ENCODE measurements at places on chromosomes 5 and 9.

DNA sequence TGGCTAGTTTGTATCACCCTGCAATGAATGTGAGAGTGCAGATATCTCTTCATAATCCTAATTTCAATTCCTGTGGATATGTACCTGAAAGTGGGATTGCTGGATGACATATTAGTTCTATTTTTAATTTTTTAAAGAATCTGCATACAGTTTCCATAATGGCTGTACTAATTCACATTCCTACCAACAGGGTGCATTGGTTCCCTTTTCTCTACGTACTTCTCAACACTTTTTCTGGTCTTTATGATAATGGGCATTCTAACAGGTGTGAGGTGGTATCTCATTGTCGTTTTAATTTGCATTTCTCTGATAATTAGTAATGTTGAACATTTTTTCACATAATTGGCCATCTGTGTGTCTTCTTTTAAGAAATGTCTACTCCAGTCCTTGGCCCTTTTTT is 927.5 kb downstream of the DTWD2 start:
- DNase-seq, result no peak

DNA sequence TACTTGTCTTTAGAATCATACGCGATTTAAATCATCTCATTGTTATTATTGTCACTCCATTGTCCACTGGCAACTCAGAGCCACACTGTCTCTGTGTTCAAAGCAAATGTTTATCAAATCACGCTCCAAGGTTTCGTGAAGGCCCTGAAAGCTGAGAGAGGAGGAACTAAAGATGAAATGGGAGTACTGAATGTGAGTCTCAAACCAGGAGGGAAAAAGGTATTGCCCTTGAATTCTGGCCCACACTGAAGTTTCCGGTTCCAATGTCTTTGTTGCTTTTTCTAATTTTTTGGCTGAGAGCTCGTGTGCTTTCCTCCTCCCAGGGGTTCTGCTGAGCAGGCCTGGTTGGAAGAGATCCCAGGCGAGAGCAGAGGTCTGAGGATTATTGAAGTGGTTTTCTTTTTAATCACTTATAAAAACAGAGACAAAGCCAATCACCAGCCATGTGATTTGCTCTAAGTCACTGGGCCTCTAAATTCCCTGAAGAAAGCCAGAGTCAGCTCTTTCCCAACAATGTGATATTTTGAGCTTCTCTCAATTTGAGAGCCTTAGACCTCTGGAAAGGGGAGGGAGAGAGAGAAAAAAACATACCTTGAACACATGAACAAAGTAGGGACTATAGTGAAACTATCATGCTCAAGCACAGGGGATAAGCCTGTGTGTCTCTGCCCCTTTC is 420.8 kb upstream of the GRAMD2B start:
- no peak for DNase-seq

GRCh38 chr9:22332202-22332601 is 114.4 kb upstream of the DMRTA1 start:
- DNase-seq, result no peak

DNA sequence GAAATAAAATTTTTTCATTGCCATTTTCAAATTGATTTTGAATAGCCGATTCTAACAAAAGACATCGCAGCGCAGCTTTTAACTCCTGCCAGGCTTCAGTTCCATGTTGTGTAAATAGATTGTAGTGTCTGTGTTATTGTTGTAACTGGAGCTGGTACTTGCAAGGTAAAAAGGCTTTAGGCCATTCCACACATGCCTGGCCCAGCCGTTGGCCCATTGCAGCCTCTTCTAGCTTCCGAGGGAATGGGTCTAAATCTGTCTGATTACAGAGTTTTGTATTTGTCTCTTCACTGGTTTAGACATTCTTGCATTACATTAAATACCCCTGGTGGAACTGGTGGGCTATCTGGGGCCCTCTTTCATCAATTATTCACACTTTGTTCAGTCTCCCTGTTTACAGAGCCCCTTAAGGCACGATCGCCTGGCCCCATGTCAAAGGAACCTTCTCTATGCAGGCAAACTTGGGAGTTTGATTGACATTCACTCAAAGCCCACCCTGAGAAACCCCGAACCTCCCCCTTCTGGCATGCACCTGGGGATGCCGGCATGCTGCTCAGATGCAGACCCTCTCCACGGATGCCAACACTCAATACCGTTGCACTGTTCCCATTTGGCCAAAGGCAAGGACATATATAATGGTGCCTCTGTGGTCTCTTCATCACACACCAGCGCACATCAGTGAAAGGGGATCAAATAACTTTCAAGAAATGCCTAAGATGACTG is 281.7 kb upstream of the IRX2 start:
- DNase-seq, result no peak

- DNase-seq, result no peak
Observed at GRCh38 chr9:15307523-15307841, 466 bp upstream of the TTC39B start.

GRCh38 chr9:87593359-87593980 is 95.8 kb downstream of the DAPK1 start:
- DNase-seq, result no peak

DNA sequence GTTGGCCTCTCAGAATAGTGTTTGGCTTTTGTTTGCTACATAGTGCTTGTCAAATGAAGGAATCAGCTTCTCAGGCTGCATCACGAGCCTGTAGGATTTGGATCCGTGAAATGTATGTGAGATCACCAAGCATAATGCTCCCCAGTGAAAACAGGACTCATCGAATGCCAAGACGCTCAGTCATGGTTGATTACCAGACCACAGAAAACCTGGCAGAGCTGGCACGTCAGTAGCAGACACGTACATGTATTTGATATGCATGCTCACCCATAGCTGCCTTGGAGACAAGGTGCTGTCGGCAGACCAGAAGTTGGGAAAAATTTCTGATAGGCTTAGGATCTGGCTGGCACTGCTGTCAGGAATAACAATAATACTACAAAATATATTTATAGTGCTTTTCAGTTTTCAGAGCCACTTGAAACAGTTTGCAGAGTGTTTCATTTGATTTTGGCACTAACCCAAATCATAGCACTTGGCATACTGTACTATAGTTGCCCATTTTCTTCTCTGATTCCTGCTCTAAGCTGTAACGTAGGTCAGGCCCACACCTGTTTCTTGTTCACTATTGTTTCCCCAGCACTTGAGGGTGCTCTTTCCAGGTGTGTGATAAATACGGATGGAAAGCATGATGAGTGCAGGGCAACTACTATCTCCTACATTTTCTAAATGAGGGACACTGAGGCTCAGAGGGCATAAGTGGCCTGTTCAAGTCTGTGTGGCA is 226.1 kb downstream of the NR3C1 start:
- no peak for DNase-seq

DNA sequence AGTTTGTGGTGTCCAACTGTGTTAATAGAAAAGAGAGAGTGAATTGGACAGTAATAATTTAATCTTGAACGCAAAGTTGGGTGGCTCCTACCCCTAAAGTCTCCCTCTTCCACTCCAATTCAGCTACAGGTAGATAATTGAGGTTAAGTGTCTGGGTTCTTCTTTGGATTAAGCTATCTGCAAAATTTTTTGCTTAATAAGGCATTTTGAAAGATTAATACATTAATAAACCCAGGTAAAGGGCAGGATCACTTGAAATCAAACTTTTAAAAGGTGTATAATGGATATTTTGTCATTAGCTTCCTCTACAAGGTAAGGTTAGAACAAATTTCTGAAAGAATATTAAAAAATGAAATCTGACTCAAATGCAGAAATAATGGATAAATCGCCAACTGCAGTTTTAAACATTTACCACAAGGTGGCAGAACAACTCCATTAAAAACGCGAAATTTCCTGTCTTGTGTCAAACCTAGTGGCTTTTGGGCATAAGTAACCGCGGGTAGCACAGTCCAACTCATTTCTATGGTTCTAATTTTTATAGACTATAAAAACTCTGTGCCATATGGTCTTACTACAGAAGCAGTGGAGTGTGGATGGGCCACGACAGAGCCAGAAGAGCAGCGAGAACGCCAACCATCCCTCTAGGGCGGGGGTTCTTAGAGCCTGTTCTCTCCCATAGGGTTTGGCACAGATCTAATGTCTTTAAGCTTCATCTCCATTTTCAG is 276.5 kb downstream of the ARHGEF28 start:
- peak; percentile 55 for DNase-seq

DNA sequence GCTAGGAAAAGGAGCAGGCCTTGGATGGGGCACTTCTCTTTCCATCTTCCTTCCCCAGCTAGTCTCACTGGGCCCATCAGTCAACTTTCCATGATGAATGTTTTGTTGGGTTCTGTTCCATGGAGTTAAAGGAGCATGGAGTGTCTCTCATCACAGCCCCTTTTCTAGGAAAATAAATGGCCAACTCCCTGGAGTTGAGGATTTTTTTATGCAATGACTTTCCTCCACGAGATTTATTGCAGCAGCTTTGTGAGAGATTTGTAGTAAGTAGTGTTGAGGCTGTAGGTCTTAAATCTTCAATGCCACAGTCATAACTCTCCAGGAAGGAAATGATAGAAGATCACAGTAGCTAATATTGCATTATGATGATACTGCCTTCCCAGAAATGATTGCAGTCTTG is 45.6 kb upstream of the SLC44A1 start:
- DNase-seq, result no peak

DNA sequence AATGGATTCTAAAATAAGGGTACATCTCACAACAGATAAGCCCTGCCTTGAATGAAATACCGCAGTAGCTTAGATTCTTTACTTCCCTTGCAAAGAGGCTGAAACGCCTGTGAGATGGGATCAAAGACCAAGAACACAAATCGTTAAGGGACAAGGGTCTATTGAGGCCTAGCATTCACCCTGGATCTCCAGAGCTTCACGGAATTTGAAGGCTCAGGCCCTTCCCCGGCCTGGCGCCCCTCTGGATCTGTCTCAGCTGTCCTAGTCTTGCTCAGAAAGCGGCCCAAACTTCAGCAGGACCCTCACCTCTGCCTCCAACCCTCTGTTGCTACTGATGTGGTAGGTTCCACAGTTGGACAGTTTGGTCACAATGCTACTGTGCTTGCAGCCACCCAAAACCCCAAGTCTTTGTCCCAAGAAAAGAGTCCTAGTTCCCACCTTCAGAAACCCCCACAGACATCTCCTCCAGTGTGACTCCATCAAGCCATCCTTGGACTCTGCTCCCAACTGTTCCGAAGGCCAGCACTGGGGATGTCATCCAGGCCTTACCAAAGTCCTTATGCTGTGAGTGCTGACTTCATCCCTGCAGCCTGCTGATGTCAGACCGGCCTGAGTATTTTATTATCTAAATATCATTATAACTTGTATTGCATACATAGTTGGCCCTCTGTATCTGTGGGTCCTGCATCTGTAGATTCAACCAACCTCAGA is 9.4 kb downstream of the CORO2A start:
- DNase-seq, result no peak

GRCh38 chr5:1278656-1279442 is 16.0 kb downstream of the TERT start:
- DNase-seq, result no peak

- no peak for DNase-seq
Observed at GRCh38 chr9:26462213-26462612, 430.4 kb downstream of the CAAP1 start.

DNA sequence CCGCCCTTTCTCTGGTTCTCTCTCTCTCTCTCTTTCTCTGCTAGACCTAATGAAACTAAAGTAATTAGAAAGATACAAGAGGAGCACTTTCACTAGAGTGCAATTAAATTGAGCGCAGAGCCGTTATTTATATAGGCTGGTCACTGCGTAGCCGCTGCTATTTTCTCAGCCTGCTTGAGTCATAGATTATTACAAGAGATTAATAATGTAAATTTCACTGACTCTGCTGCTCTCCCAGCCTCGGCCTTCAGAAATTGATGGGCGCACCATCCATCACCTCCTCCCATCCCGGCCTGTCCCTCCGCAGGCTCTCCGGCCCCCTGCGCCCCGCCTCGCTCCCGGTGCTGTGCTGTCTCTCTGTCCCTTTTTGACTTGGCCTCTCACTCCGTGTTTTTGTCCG is 268.0 kb upstream of the MVB12B start:
- no peak for DNase-seq

- no peak for DNase-seq
Observed at GRCh38 chr9:136017289-136018190, 56.4 kb upstream of the UBAC1 start.

GRCh38 chr5:171261361-171261760 is 47.7 kb upstream of the TLX3 start:
- no peak for DNase-seq

GRCh38 chr5:43616535-43616934 is 13.6 kb downstream of the NNT start:
- DNase-seq, result no peak

- DNase-seq, result no peak
Observed at GRCh38 chr5:124742983-124743601, 3.3 kb downstream of the ZNF608 start.

GRCh38 chr5:142608081-142608480 is 77.8 kb downstream of the FGF1 start:
- DNase-seq, result no peak

DNA sequence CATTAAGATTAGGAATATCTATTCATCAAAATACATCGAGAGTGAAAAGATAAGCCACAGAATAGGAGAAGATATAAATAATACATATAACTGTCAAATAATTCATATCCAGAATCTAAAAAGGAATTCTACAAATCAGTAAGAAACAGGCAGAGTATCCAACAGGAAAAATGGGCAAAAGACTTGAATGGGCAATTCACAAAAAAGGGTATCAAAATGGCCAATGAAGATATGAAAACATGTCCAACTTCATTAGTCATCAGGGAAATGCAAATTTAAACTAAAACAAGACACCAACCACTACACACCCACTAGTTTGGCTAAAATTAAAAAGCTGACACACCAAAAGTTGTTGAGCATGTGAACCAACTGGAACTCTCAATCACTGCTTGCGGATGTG is 206.9 kb upstream of the TBC1D2 start:
- DNase-seq, result no peak

GRCh38 chr5:137440795-137441194 is 58.3 kb downstream of the SPOCK1 start:
- DNase-seq, result no peak

DNA sequence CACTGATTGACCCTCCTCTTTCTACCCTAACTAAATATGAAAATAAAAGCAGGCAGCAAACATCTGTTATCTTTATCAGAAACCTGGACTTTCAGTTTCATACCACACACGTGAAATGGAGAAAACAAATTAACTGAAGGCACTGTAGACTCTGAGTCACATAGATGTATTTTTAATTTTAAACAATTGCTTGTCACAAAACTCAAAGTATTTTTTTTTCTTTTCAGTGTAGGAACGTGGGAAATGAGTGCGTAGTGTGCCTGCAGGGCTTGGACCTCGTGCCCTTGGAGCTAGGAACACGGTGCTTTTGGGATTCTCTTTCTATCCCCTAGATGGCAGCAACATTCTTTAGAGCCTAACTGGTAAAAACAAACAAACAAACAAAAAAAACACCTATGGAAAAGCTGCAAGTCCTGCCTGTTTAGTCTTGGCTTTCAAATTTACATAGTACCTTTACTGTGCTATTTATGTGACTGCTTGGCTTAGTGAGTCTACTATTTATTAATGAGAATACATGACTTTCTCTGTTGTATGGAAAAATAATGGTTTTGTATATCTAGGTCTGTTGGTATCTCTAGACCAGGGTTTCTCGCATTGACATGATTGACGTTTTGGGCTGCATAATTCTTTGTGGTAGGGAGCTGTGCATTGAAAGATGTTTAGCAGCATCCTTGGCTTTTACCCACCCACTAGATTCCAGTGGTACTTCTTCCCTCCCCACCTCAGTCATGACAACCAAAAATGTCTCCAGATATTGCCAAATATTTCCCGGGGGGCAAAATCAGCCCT is 16.8 kb upstream of the ACTBL2 start:
- DNase-seq, result peak; percentile 44

GRCh38 chr5:2338686-2339085 is 412.8 kb downstream of the IRX2 start:
- no peak for DNase-seq

All from GM12878 (cell line).